ENCODE measurements at places on chromosomes 16 and 17.

DNA sequence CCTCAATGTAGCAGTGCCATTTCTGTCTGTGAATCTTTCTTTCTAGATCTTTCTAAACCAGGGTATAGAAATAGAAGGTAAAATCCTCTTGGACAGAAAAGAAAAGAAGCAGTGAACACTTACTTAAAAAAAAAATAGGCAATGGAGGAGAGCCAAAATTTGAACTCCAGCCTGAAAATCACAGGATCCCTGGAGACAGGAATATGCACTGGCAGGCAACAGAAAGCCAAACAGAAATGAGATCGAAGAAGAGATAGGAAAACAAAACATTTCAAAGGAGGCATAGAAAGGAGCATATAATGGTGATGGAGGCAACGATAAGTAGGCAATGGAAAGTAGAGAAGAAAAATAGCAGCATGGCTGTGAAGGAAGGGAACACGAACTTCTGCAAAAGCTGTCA is 253.7 kb upstream of the HSBP1 start:
- no peak for DNase-seq

DNA sequence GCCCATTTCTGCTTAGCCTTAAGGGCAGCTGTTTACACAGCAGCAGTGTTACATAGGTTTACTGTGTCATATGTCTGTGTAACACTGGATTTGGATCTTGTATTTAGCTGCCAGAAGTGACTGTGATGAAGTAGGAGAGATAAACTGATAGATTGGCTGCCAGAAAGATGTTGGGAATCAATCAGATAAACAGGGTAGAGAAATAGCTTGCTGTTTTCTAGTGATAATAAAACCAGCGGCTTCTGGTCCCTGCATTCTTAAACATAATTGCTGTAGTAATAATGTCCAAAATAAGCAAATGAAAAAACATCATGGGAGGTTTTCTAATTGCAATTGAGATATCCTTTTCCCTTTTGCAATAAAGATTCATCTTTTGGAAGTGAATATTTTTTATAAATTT is 68.7 kb downstream of the AATF start:
- DNase-seq: no peak

GRCh38 chr16:12289175-12290063 is 312.9 kb downstream of the SNX29 start:
- no peak for DNase-seq

DNA sequence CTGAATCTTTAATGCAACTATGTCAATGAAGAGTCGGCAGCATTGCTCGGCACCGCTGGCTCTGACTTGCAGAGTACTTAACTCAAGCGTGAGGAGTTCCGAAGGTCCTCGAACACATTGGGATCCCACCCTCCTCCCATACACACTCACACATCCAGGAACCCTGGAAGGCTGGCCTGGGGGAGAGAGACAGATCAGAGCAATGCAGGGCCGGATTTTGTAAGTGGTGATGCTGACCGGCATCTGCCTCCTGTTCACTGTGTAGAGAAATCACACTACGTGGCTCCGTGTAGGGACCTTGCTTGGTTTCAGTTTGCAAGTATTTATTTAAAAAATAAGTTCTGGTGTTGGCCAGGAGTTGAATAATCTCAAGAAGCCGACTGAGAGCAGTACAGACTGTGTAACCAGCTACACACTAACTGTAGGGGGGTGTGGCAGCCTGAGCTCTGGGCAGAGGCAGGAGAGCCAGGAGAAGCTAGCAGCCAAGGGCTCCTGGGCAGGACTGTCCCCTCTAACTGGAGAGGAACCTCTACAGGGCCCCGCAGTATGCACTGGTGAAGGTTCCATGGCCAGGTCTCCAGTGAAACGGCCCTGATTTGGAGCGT is 190.2 kb upstream of the TNRC6C start:
- no peak for DNase-seq

- DNase-seq: no peak
These were observed at the start of gene CDH8 for GRCh38 chr16:62036101-62036801. Gene CDH8 (minus strand): TSS chr16:62036438. CDS start chr16:62021403, 15,035 bp downstream.

- DNase-seq: no peak
These were observed 142.4 kb upstream of the NOL11 start for GRCh38 chr17:67575325-67575724.

DNA sequence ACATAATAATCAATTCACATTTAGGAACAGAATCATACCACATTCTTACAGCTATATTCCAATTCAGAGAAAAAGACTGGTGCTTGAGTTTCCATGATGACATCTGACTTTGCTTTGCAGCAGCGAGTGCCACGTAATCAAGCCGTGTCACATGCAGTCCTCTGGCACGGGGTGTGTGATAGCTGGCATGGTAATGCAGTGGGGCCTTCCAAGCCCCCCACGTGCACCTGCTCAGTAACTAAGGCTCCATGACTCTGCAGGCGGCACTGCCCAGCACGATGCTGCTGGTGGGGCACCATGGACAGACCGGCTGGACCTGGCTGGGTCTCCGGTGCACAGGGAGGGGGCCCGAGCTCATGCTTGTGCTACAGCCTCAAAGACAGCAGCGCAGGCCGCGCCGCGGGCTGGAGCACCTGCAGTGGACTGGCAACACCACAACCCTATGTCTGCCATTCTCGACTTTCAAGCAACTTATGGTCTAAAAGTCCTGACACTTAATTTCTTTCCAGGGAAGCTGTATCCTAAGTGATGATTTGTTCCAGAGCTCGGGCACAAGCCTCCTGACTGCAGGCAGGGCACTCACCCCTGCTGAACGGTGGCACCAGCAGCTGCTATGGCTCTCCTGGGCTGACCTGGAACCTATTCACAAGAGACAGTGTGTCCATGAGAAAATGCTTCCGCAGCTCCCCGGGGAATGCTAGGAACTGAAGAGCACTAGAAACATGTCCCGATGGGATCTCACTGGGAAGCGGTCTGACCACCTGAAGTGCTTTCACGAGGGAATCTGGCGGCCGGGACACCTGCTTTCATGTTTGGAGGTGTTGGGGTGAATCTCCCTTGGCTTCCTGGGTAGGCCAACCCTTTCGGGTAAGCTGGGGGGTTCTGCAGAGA is 99.5 kb upstream of the DNAH17 start:
- DNase-seq: no peak

DNA sequence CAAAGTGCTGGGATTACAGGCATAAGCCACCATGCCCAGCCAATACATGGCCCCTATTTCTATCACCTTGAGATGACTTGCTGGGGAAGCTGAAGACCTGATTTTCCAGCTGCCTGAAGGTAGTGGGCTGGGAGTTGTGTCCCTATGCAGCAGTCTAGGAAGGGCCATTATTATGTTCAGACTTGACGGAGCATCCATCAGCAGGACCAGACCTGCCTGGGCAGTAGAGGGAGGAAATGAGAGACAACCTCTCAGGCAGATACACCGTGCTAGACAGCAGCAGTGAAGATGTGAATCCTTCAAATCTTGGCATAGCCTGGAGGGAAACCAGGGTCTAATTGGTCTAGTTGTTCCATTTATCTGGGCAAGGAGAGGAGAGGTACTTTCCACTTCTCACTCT is 35.6 kb upstream of the PHOSPHO1 start:
- no peak for DNase-seq

DNA sequence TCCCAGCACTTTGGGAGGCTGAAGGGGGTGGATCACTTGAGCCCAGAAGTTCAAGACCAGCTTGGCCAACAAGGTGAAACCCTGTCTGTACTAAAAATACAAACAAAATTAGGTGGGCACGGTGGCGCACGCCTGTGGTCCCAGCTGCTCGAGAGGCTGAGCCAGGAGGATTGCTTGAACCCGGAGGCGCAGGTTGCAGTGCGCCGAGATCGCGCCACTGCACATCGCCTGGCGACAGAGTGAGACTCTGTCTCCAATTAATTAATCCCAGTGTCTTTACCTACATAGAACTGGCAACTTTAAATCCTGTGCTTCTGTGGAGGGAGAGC is 1.5 kb upstream of the ELOB start:
- DNase-seq: no peak

DNA sequence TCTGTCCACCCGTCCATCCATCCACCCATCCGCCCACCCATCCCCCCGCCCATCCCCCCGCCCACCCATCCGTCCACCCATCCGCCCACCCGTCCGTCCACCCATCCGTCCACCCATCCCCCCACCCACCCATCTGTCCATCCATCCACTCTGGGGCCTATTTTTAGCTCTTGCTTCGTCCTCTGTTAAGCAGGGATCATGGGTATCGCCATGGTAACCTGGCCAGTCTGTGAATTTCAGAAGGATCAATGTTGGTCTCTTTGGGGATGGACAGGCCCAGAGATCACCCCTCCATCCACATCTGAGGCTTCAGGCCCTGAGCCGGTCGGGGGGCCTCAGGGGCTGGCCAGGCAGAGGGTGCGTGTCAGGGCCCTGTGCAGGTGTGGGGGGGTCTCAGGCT is 15.2 kb upstream of the DPEP1 start:
- no peak for DNase-seq

- no peak for DNase-seq
These were observed 1.5 kb downstream of the ZNF768 start for GRCh38 chr16:30524575-30525568.

- DNase-seq: no peak
These were observed 306.0 kb upstream of the CCL2 start for GRCh38 chr17:33949100-33949499.

DNA sequence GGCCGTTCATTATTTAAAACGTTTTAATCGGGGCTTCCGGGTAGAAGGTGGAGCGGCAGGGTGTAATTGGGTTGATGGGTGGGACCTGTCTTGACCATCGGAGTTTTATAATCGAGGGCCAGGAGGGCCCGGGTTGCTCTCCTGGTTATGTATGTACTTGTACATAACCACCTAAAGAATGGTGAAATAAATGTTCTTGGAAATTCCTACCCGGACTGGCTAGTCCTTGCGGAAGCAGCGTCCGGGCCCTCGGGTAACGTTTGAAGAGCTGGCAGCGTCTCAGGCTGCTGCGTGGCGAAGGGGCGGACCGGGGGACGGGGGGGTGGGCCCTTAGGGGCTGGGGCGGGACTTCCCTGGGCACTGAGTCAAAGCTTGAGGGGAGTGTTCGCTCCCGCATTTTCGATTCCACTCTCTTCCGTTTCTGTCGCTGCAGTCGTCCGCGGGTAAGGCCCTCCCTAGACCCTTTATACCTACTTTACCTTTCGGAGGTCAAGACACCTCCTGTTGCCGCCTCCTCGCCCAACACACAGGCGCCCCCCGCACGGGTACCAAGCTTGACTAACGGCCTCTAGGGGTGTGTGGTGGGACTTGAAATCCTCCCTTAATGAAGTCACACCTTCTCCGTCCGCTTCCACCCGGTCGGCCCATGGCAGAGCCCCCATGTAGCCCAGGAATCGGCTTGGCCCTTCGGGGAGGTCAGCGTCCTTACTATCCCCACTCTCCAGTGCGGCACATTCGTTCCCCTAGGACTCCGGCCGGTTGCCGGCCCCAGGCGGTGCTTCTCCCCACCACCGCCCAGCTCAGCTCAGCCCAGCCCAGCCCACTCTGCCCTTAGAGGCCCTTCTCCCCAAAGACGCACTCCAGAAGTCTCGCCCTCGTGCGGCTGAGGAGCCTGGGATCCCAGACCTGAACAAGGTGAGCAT is at the start of gene TMEM106A:
Gene TMEM106A, plus strand, starts transcription at position 396 of the 923 bp plus-strand sequence. CDS start 1,167 bp downstream, outside the sequence.
- DNase-seq: peak; percentile 78

DNA sequence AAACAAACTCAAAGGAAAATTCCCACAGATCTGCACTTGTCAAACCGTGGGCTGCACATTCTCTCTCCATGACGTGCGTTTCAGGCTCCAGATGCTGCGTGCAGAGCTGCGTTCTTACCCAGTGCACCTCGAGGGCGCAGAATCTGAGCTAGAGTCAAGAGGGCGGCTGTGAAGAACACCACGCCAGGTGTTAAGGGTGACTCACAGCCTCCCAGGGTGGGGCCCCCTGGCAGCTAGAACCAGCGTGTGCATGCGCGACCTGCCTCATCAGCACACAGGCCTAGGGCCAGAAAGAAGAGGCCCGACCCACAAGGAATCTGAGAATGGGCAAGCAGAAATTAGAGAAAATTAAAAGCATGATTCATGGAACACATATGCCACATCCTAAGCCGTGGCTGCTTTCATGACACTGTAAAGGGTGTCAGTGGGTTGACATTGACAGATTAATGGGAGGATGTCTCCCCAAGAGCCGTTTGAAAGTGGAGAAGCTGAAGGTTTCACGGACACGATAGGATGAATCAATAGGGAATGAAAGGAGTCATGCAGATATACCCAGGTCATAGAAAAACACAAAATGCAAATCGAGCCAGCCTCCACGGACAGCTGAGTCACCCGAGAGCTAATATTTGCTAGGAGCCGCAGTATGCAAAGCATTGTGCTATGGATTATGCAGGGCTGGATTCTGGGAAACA is 29.0 kb downstream of the MARCHF10 start:
- DNase-seq: no peak

GRCh38 chr16:12868169-12868568 is 33.2 kb upstream of the SHISA9 start:
- no peak for DNase-seq

- DNase-seq: no peak
These were observed 162.8 kb downstream of the IRX3 start for GRCh38 chr16:54123766-54124165.

GRCh38 chr16:57941016-57941664 is 29.8 kb downstream of the CNGB1 start:
- DNase-seq: no peak

DNA sequence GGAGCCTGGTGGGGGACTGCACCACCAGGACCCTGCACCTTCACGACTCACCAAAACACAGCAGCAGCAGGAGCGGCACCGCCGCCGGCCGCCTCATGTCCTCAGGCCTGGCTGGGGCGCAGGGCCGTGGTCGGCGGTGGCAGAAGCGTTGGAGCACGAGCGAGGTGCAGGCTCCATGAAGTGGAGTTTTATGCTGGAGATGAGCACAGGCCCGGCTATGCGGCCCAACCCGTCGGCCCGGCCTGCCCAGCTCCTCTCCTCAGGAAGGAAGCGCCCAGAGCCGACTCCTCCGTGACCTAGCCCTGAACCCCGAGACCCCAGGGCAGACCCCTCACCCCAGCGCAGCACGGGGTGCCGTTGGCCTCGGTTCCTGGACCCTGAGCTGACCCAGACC is at the start of gene PRSS27:
Gene PRSS27, minus strand, starts transcription at position 161 of the 394 bp plus-strand sequence. Its CDS starts 64 bp downstream, at position 97.
- no peak for DNase-seq

GRCh38 chr17:11986942-11987329 is 10.3 kb downstream of the ZNF18 start:
- DNase-seq: no peak

- DNase-seq: no peak
These were observed 6.7 kb downstream of the IFI35 start for GRCh38 chr17:43013296-43013695.

- DNase-seq: no peak
These were observed 20.4 kb downstream of the CYLD start for GRCh38 chr16:50762241-50762640.

DNA sequence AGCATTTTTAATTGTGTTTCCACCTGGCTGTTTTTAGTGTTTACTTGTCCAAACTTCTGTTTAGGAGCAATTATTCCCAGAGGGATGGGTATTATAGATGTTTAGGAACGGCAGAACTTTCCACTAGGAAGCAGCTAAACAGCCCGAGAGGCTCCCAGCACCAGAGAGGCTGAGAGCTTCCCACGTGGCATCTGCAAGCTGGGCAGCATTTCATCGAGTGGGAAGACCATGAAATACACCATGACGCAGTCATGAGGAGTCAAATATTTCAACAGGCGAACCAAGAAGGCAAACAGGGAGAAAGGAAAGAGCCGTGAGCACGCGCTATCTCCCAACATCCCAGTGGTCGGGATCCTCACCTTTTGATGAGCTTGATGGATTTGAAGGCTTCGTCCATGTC is 24.1 kb downstream of the TMEM204 start:
- DNase-seq: no peak

- DNase-seq: no peak
These were observed 131.8 kb upstream of the CACNG3 start for GRCh38 chr16:24124291-24124690.

GRCh38 chr17:79612468-79613194 is 1.8 kb upstream of the RBFOX3 start:
- DNase-seq: peak; percentile 49

- DNase-seq: no peak
These were observed 143.3 kb upstream of the ANKFN1 start for GRCh38 chr17:56009795-56010651.

- DNase-seq: peak; percentile 48
These were observed 1.3 kb downstream of the FUS start for GRCh38 chr16:31181102-31181830.

Measured in stimulated activated CD4-positive, alpha-beta T cell treated with anti-CD3 and anti-CD28 coated beads, Interleukin-2, amount 100 ng/mL, for 24 hours (primary cell).